NCI-H2081 (cell line): ENCODE measurements at places on chromosomes 7 and 10.

GRCh38 chr7:74379938-74380337, 73.8 kb upstream of the GTF2IRD1 start:
- peak; percentile 19 for DNase-seq

- no peak for DNase-seq
Measured at GRCh38 chr10:3848005-3848774, 63.2 kb upstream of the KLF6 start.

- DNase-seq = no peak
Measured at GRCh38 chr7:52261057-52261456, 774.4 kb upstream of the POM121L12 start.

- no peak for DNase-seq
Measured at GRCh38 chr10:119125942-119126341, 22.0 kb downstream of the DENND10 start.

DNA sequence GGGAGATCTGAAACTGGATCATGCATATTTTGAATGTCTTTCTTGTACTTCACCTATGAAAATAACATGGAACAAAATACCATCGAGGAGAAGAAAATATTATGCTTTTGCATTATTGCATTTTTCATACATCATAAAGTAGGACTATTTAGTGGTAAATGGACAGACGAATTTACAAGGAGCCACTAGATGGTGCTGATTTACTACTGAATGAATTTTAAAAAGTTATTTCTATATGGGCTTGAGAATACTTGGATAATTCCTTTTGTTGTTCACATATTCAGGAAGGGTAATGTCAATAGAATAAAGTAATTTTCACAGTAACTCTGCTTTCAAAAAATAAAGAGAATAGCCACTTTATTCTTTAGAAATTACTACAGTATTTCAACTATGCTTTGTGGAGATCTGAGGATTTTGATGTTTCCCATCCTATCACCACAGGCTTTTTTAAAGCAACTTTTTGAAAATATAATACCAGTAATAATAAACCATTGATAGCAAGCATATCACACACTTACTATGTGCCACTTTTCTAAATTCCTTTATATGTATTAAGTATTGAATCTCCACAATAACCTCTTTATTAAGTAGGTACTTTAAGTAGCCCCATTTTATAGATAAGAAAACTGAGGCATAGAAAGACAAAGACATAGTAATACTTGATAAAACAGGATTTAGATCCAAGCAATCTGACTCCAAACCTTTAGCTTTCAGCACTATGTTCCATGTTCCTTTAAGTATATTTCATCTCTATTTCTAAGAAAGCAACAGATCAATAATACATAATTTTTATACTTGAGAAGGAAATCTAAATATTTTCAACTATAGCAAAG, 38.6 kb downstream of the NEBL start:
- DNase-seq = no peak

DNA sequence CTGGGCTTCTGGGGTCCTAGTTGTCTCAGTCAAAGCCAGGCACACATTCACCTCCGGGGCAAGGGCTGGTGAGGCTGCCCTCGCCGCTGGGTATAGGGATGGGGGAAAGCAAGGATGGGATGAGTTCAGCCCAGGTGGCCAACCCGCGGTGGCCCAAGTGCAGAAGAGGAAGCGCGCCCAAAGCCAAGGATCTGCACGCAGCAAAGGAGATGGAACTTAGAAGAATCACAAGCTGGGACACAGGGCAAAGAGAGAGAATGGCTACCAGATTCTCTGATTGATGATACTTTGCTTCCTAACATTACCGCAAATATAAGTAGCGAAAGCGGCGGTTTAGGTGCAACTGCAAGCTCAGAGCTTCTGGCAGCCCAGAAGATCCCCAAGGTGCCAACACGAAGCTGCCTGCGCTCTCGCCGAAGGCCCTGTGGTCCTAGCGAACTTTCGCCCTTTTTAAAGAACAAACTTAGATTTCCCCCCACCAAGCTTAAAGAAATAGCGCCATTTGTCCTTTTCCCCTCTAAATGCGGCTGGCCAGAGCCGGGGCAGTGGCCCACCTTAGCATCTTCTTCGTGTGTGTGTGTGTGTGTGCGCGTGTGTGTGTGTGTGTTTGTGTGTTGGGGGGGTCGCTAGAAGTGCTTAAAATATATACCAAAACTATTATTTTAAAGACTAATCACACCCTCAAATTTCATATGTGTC, 927 bp upstream of the MKX start:
- no peak for DNase-seq

GRCh38 chr7:68964060-68964459, 634.2 kb upstream of the AUTS2 start:
- no peak for DNase-seq

- no peak for DNase-seq
Measured at GRCh38 chr10:119807960-119808697, 64.5 kb downstream of the MCMBP start.

GRCh38 chr7:128240696-128241386, at the start of gene LEP:
LEP (plus strand) TSS chr7:128241278; CDS start chr7:128252019, 10,741 bp downstream.
- DNase-seq = no peak

DNA sequence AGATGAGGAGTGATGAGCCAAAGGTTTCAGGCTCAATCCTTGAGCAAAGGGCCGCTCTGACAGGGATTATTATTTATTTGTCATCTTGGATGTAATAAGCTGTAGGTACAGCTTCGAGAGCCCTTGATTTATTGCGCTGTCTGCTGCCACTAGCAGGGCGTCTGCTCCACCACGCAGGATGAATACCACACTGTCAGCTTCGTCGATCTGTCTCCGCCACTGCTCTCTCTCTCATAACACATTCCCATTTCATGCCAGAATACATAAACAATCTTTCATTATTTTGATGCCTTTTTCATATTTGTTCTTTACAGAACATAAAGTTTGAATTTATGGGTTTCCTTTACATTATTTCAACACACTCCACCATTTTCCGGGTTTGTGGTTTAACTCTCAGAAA, 276.6 kb downstream of the LRMDA start:
- no peak for DNase-seq

DNA sequence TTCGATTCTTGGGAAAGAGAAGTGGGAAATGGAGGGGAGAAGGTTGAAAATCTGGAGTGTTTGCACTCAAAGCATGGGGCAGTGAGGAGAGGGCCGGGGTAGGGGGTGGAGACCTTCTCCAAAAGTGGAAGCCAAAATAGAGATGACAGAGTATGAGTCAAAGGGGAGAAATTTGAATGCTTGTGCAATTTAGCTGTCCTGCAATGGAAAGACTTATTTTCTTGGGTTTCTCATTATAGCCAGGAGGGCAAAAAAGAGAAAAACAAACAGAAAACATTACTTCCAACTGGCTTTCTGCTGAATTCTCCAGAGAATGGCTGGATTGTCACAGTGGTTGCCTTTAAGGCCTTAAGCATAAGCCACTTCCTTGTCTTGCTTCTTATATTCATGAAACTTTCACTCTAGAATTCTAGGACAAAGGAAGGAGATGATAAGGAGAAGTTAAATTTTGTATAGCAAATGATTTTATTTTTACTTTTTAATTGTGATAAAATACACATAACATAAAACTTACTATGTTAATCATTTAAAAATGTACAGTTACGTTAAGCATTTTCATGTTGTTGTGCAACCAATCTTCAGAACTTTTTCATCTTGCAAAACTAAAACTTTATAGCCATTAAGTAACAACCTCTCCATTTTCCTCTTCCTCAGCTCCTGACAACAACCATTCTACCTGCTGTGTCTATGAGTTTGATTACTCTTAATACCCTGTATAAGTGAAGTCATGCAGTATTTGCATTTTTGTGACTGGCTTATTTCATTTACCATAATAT, 100.2 kb downstream of the GPR85 start:
- no peak for DNase-seq

DNA sequence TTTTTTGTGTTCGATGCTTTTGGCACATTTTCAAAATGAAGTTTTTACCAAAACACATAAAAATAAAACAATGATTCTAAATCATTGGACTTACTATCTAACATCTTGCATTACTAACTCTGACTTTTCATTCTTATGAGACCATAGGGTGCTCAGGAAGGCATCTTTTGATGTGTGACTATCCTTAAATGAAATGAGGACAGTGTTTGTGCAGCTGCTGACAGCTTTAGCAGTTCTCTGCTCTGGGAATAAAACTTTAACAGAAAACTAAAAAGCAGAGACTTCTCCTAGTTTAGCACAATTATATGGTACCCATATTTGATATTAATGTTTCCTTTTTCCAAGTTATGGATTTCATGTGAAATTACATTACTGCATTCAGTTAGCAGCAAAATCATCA, 471.6 kb downstream of the ARL4A start:
- DNase-seq = no peak

DNA sequence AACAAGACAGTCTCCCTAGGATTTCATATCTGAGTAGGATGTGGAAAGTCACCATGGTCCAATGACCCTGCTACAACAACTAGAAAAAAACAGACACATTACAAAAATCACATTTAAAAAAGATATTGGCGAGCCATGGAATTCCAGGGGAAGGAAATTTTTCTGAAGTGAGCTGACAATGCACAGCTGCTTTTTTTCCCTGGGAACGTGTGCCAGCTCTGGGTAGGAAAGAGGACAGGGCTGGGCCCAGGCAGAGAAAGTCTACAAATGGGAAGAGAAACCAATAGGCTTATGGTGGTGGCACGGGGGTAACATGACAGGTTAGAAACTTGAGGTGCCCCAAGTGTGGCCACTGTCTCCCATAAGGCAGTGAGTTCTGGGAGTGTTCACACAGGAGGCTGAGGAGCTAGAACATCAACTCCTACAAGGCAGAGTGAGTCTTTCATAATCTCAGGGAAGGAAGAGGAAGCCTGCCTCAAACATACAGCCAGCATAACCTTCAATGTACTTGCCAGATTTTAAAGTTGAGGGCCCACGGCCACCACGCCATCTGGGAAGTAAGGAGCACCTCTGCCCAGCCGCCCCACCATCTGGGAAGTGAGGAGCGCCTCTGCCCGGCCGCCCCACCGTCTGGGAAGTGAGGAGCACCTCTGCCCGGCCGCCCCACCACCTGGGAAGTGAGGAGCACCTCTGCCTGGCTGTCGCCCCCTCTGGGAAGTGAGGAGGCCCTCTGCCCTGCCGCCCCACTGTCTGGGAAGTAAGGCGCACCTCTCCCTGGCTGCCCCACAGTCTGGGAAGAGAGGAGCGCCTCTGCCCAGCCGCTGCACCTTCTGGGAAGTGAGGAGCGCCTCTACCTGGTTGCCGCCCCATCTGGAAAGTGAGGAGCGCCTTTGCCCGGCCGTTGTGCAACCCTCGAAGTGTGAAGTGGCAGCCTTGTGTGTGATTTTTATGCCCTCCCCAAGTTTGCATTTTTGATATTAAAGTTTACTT, 5.9 kb downstream of the FBXL13 start:
- DNase-seq = no peak

DNA sequence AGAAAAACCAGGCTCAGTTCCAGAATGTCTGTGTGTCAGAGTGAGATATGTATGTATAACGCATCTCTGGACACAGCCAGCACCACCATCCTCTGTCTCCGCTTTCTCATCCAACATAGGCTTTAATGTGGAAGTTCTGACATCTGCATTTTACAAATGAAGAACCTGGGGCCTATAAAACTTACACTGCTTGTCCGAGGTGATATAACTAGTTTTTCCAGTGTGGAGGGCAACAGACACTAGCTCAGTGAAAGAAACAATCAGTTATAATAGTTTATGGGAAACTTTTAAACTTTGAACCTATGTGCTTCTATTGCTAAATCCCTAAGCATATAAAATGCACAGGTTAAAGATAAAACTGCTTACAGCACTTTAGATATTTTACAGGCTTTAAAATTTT, 208.7 kb downstream of the CRPPA start:
- DNase-seq = no peak

DNA sequence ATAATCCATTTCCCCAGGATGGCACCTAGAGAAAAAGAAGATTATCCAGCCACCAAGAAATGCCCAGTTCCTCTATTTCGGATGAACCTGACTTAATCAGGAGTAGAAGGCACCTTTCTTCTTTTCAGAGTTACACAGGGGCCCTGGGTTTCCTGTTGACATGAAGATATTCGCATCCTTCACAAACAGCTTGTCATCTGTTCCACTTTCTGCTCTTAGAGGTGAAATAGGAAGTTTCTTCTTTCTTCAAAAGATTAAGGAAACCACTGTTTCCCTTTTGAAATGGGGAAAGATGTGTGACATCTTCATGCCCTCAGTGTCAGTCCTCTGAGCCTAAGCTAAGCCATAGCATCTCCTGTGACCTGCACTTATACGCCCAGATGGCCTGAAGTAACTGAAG, 39.1 kb upstream of the RAB18 start:
- no peak for DNase-seq

GRCh38 chr7:21086688-21087087, 300.0 kb upstream of the SP8 start:
- peak; percentile 68 for DNase-seq

- no peak for DNase-seq
Measured at GRCh38 chr10:42987575-42987974, 89.3 kb upstream of the RET start.

DNA sequence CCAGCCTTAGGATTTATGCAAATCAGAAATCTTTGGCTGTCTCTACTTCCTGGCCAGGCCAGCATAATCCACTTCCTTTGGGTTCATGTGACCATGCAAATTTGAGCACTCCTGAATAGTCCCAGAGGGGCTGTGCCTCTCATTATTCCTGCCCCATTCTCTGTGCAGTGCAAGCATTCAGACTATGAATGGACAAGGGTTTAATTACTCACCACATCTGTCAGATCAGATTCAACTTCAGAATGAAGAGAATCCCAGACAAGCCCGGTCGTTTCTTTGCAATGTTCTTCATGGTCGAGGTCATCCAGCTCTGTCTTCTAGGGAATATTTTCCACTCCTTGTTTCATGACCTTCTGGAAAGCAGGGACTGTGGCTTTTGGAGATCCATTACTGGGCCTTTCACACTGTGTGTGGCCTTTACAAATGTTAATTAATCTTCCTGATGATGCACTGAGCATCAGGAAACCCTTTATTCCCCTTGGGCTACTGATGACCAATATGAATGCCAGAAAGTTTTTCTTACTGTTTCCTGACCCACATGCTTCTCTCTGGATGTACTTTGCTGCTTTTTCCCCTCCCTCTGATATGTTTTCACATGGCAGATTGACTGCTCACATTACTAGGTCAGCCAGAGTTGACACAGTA, 217.6 kb upstream of the TCF7L2 start:
- no peak for DNase-seq

DNA sequence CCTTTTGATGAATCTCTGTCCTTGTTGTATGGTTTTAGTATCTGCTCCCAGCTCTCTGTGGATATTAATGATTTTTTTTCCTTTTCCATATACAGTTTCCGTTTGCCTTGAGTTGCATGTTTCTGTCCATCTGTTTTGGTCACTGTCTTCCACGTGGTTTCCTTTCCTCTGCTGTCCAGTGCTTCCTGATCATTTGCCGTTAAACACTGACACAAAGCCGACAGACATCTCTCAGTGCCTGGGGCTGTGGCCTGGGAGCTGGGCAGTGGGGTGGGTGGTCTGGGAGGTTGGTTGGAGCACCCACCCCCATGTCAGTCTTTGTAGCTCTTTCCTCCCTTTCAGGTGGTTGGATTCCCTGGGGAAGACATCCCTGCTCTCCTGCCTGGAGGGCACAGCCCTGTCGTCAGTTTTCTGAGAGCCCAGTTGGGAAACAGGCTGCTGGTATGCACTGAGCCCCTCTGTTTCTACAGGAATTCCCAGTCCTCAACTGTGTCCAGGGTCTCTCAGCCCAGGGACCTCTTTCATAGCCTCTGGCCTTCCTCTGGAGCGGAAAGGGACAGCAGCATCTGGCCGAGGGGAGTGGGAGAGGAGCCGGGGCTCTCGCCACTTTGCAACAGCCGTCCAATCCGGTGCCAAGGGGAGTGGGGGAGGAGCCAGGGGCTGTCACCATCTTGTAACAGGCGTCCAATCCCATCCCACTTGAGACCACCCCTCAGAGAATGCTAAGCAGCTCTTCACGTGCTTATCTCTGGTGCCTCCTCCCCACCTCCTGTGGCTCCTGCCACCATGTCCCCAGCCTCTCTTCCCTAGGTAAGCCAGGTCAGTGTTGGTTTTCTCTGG, 26.7 kb upstream of the MKI67 start:
- DNase-seq = no peak
